CD4-positive, alpha-beta T cell treated with Interleukin-12 subunit alpha and Interleukin-12 subunit beta, for 1 hour (primary cell): ENCODE measurements at places on chromosomes 5 and 9.
A peak's percentile ranks its signal among the peaks of the same experiment; 100 is the strongest.

- no peak for DNase-seq
Measured at GRCh38 chr5:43649256-43649655, 46.3 kb downstream of the NNT start.

DNA sequence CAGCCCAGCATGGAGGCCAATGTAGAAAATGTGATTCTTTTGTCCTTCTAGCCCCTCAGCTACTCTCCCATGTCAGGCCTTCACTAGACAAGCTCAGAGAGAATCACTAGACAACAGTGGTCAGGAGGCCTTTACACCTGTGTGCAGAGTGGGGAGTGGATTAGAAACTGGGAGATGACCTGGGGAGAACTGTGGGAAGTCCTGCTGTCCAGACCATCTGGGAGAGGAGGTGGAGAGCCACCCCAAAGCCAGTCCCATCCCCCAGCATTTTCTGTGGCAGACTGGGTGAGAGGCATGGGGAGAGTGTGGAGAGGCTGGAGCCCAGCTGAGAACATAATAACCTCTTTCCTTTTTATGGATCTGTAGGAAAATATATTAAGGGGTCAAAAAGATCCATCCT, 452.0 kb upstream of the DMAC1 start:
- DNase-seq, result no peak

DNA sequence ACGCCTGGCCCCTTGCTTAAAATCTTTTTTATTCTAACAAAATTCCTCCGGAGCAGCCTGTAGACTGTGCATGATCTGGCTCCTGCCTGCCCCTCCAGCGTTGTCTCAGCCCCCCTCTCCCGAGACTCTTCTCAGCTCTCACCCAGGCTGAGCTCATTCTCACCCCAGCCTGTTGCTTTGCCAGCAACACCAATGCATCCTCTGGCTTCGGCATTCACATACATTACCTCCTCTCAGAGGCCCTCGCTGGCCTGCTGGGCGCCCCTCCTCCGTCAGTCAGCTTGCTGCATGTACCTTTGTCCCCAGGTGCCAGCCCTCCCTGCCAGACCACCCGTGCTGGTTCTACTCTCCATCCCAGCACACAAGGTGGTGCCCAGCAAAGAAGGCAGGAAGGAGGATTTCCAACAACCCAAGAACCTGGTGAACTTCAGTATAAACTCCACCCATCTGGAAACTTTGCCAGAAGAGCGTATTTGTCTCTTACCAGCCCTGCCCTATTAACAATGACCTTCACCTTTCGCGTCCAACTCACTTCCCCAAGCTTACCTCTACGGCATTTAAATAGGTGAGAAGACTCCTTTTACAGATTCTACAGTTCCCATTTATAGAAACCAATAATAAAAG, 35.0 kb downstream of the MYO10 start:
- DNase-seq, result no peak

- DNase-seq, result no peak
Measured at GRCh38 chr9:101571114-101571513, 23.7 kb downstream of the PPP3R2 start.

DNA sequence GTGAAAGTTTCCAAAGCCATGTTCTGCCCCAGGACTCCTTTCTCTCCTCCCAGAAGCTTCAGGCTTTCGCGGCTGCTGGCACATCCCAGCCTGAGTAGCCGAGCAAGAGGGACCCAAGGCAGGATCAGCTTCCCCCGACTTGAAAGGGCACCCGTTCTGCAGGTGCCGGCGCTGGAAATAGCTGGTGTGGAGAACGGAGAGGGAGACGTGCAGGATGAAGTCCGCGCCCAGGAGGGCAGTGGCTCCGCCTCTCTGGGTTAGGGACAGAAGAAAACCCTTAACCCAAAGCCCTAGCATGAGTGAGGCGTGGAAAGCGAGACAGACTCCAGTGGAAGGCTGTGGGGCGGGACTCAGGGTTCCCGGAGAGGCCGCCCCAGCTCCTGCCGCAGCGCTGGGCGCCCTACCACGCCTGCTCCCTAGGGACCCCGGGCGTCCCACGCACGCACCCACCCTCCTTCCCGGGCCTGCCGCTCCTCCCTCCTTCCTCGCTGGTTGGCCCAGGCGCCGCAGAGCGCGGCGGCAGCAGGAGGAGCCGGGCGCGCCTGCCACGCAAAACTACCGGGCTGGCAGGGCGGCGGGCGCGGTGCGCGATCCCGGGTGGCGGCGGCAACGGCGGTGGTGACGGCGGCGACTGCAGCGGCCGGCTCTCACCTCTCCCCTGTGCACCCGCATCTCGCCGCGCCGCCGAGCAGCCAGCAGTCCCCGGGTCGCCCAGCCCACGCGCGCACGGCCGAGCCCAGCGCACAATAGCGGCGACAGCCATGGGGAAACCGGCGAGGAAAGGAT, at the start of gene SLC1A1:
Gene SLC1A1 (plus strand): TSS at position 550 of the 786 bp plus-strand sequence. CDS start 212 bp downstream, at position 762.
- peak; percentile 1 for DNase-seq

- DNase-seq, result no peak
Measured at GRCh38 chr5:180135967-180136629, 64.5 kb upstream of the RNF130 start.

DNA sequence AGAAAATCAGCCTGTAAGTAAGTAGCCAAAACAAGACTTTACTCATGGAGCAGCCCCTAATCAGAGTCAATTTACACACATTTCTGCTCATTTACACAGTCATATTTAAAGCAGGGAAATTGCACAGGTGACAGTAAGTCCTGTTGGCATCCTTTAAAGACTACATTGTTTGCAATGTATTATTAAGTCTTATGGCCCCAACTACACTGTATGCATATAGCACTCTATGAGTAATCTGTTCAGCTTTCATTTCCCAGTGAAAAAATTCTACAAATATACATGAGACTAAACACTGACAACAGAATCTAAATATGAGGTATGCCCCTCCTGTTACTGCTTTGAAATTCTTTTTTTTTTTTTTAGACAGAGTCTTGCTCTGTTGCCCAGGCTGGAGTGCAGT, 19.7 kb downstream of the PPP6C start:
- DNase-seq, result no peak
